Osteoblast (primary cell): ENCODE measurements at places on chromosomes 12 and 14. TPM values are rescaled to one million over a fixed set of nuclear protein-coding genes. Genes with fewer than 3 reads are reported as not detected.

The RPGRIP1 gene
- under 0.01 TPM in 1 of 2 replicates, not detected in the other for total RNA-seq

The SIX1 gene
- total RNA-seq, result 18.1 and 21.5 TPM in 2 replicates

The SOCS2 gene
- 32.6 and 40.7 TPM in 2 replicates for total RNA-seq

The GIT2 gene
- total RNA-seq, result 43.4 and 45.4 TPM in 2 replicates

The PRIM1 gene
- total RNA-seq, result 5.0 and 5.8 TPM in 2 replicates

The CTSG gene
- not detected in 2 replicates for total RNA-seq

The SLC5A8 gene
- not detected in 2 replicates for total RNA-seq

The GYS2 gene
- not detected in 2 replicates for total RNA-seq

The TESPA1 gene
- total RNA-seq, result not detected in 2 replicates

The DLK1 gene
- total RNA-seq, result not detected in 2 replicates

GRCh38 chr12:108622421-108622820, 11.3 kb downstream of the SELPLG start:
- DNase-seq, result peak; percentile 43

GRCh38 chr12:2614341-2614740, 180.4 kb upstream of the FKBP4 start:
- DNase-seq, result peak; percentile 26

DNA sequence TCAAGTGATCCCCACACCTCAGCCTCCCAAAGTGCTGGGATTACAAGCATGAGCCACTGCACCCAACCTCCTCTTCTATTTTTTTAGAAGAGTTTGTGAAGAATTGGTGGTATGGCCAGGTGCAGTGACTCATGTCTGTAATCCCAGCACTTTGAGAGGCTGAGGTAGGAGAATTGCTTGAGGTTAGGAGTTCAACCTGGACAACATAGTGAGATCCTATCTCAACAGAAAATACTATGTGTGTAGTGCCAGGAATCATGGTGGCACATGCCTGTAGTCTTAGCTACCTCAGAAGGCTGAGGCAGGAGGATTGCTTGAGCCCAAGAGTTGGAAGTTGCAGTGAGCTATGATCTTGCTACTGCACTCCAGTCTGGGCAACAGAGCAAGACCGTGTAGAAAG, 5.5 kb upstream of the ATF7 start:
- DNase-seq, result no peak

GRCh38 chr14:105292826-105293711, 7.7 kb downstream of the BRF1 start:
- DNase-seq, result peak; percentile 58

- no peak for DNase-seq
These were observed 186.7 kb downstream of the EFCAB11 start for GRCh38 chr14:89767861-89768268.

DNA sequence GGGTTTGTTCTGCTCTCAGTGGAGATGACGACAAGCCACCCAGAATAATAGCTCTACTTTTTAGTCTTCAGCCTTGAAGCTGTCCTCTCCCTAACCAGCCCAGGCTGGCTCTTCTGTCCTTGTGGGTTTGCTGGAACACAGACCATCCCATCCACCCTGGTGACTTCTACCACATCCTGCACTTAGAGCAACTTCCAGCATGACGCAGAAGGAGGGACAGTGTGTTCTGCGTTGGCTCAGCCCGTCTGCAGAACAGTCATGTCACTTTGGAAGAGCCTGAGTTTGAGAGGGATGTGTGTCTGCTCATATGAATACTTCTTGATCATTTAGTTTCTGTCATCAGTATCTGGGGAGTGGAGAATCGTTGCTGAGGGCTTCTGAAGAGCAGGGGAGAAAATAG, 198.0 kb downstream of the CACNA1C start:
- peak; percentile 92 for DNase-seq

DNA sequence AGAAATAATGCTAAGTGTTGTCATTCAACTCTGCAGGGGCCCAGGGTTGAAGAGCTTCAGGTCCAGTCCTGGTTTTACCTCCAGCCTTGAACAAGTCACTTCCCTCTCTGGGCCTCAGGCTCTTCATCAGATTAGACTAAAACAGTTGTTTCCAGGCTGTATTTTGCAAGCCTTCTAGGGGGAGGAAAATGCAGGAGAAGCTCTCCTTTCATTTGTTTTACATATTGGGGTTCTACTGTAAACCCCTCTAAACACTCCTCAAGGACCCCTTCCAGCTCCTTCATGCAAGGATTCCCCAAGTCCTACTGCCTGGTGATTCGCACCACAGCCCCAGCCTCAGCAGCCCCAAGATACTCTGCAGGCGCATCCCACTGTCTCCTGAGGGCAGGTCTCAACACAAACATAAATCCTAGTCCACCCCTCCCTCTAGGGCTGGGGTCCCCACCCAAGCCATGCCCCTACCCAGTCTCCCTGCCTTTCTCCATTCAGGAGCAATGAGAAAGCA, 2.7 kb downstream of the SDR9C7 start:
- no peak for DNase-seq

GRCh38 chr12:39341761-39342160, 101.2 kb downstream of the KIF21A start:
- no peak for DNase-seq

GRCh38 chr12:89664441-89664840, 44.2 kb downstream of the ATP2B1 start:
- no peak for DNase-seq

- DNase-seq, result peak; percentile 54
These were observed 32.9 kb downstream of the MIPOL1 start for GRCh38 chr14:37230551-37231194.

- DNase-seq, result no peak
These were observed 557 bp upstream of the FICD start for GRCh38 chr12:108514468-108514972.

DNA sequence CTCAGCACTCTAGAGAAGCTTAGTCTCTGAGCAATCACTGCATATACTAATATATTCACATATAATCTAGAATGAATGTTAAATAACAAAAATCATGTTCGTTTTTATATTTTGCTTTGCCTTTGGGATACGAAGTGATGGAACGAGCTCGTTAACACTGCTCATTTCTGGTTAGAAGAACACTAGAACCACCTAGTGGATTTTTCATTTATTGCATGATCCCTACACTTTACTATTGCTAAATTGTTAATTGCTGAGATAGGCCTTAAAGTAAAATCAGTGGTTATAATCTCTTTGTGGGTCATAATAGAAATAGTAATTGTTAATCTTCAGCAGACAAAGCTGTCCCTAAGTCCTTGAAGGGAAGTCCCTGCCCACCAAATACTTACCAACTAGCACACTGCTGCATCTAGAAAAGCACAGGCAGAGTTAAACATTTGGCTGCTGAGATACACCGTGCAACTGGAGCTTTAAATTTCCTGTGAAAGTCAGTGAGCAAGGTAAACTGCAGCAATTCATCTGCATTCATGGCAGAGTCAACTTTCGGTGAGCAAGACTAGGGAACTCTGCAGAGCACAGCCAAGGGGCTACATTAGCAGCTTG, 353.7 kb downstream of the APAF1 start:
- DNase-seq, result peak; percentile 81
